Ovary (tissue), 10 donors: ENCODE measurements at places on chromosomes 6 and 20.
A peak's percentile ranks its signal among the peaks of the same experiment; 100 is the strongest.

DNA sequence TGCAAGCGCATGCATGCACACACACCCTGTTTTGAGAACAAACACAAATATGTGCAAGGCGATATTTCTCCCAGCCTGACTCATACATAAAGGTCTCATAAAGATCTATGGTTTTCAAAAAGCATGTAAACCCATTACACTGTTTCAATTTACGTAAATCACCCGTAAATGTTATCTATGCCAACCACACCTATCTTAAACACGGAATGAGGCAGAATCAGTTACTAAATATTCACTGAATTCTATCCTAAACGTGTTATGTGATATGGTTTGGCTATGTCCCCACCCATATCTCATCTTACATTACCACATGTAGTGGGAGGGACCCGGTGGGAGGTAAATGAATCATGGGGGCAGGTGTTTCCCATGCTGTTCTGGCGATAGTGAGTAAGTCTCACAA lies 621.6 kb downstream of the KIF16B start:
- DNase-seq = no peak

DNA sequence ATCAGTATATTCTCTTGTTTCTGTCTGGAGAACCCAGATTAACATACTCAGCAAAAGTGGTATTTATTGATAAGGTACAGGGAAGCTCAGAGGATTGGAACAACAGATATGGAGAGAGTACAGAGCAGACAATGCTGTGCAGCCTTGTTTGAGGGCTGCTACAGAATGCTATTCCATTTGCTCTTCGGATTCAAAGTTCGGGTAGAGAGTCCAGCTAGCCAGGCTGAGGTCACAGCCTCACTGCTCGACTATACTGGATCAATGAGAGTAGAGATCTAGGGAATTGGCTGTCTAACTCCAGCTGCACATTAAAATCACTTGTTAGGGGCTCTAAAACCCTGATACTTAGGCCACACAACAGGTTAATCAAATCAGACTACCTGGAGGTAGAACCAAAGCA lies 200.1 kb upstream of the BTBD3 start:
- no peak for DNase-seq

DNA sequence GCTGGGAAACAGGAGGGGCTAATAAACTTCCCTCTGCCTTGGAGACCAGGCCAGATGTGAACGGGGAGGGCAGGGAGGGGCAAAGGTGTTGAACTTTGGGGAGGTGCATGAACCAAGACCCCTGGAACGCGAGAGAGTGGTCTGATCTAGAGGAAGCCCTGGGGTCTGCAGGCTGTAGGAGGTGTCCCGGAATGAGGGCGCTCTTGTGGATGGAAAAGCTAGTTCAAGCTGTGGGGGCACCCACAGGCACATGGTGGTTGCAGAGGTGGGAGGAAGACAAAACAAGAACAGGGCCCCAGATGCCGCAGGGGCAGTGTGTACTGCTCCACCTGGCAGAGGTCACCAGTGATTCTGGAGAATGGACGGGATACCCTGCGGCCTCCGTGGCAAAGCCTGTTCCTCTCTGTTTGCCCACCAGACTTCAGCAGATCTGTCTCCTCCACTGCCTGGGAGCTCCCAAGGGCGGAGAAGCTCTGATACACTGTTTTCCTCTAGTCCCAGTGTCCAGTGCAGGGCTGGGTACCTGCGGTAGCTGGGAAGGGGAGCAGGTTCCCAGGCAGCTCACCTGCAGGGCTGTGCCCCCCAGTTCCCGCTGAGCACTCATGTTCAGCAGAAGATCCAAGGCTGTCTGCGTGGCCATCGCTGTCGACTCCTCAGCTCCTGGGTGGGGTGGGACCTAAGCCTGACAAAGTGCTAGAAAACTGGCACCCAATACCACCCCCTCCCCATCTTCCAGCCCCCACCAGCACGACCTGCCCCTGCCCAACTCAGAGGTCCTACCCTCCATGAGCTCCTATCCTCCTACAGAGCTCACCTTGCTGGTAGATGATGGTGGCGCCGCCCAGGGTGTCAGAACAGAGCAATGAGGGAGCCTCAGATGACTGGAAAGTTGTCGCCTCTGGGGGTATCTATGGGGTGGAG lies 14.7 kb downstream of the ZNF335 start:
- peak; percentile 18 for DNase-seq

DNA sequence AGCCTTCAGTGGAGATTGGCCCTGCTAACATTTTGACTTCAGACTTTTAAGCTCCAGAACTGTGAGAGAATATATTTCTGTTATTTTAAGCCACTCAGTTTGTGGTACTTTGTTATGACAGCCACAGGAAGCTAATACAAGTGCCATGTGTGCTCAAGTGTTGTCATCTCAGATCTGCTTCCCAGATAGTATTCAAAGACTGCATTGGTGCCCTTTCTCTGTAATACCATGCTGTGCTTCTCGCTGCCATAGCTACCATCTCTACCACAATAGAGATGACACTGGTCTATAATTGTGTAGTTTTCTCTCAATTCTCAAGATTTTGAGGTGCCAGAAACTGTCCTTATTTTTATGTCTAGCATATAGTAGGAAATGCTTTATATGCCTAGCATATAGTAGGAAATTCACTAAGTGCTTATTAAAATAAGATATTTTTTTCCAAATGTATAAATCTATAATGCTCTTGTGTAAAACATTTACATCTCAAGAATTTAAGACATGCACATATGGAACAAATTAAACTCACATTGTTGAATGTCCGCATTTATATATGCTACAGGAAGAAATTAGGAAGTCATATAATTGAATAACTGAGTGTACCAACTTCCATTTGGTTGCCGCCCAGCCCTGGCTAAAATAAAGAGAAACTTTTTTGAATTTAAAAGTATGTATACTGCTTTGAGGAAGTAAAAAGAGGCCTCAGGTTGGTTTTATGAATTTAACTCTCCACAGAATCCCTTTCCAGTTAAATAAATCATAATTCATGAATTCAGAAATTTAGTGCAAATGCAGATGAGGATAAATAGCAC lies 77.6 kb downstream of the TPBG start:
- DNase-seq = no peak

- DNase-seq = no peak
Measured at GRCh38 chr20:38437796-38438195, 2.7 kb upstream of the SNHG17 start.
